ENCODE measurements at places on chromosomes 11 and 22.

- DNase-seq = peak; percentile 83
Measured at GRCh38 chr11:95095858-95096587, 6.4 kb downstream of the ENDOD1 start.

DNA sequence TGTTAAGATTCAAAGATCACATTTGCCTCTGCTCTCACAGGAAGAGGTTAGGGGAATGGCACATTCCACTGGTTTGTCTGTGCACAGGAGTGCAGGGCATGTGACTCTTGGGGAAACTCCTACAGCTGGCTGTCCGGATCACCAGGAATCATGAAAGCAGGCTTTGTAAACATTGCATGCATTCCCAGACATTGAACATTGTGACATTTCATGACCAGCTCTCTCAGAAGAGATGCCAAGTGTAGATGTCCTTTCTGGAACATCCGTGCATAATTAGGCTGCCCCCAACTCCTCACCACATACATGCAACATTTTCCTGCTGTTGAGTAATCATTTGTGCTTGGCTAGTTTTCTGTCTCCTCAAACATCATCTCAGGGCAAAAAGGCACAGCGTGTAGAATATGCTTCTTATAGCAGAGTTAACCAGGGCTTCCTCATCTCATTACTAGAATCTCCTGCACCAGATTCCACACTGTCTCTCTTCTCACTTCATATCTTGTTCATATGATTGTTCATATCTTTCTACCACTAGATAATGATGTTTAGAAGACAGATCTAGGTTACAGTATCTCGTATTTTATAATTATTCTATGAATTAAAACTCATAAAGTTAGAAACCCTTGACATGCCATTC is 694.7 kb downstream of the NTM start:
- DNase-seq = peak; percentile 98

- no peak for DNase-seq
Measured at GRCh38 chr11:101336155-101336554, 206.5 kb upstream of the PGR start.

DNA sequence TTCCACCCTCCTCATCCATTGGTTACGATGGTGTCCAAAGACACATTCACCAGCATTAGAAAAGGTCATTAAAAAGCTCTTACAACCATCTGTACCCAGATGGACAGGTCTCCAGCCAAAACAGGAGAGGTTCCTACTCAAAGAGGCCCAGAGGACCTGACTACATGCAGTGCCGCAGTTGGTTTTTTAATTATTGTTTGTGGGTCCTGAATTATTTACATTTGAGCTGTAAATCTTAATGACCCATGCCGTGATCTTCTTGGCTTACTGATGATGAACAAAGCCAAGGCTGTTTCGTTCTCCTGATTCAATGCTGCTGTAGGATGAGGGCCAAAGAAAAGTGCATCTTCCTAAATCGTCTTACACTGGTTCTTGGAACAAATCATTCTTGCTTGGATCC is 83.7 kb downstream of the CADM1 start:
- DNase-seq = no peak

DNA sequence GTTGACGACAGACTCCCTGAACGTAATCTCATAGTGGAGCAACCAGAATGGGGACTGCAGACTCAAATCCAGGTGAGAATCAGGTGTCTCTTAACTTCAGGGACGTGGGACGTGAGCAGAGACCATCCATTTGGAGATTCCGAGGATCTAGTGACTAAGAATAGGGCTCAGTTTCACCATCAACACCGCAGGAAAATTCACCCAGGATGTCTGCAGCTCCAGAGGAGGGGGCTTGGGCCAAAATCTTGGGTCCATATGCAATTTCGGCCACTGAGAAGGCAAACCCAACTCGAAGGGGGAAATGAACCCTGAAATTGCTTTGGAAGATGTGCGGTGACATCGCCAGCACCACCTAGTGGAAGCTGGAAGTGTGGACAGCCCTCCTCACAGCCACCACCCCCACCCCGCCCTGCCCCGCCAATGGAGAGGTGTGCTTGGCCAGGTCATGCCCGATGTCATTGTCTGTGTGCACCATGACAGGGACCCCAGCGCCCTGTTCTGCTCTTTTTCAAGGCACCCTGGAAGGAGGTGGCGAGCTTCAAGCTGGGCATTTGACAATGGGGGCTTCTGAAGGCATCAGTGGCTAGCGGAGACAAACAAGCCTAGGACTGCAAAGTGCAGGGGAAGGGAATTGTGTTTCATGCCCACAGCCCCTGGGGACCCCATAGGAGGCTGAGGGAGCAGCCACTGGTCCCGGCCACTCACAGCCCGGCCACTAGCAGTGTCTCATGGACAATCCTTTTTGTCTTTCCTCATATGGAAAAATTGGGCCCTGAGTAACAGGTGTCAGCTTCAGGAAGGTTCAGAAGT is 24.8 kb downstream of the APOL1 start:
- peak; percentile 57 for DNase-seq

- peak; percentile 50 for DNase-seq
Measured at GRCh38 chr11:8477151-8477550, 116.9 kb downstream of the STK33 start.

DNA sequence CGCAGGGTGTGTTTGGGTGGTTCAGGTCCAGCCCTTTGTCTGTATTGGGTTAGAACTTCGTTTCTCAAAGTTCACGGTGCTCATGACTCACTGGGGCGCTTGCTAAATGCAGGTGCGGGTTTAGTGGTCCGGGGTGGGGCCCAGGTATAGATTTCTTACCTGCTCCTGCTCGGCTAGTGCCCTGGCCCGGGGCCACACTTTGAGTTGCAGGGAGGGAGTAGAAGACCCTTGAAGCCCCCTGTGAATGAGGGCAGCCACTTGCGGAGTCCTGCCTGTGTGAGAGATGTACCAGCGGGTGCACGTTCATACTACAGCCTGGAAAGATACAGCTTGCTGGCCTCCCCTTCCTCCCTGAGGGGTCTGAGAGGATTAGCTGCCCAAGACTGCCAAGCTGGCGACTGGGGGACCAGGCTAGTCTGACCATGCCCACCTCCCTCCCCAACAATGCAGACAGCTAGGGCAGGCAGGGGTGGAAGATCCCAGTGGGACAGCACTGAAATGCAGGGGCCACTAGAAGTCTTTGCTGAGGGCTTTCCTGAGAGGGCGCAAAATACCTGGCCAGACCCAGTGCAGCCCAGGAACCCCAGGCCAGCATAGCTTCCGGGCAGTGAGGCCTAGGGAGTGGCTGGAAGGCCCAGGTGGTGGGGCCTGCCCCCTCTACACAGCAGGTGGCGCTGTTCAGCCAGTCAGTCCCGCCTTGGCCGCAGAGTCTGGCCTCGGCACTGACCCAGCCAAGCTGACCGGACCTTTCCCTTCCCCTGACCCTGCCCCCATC is 5.1 kb upstream of the MYRF start:
- peak; percentile 49 for DNase-seq

DNA sequence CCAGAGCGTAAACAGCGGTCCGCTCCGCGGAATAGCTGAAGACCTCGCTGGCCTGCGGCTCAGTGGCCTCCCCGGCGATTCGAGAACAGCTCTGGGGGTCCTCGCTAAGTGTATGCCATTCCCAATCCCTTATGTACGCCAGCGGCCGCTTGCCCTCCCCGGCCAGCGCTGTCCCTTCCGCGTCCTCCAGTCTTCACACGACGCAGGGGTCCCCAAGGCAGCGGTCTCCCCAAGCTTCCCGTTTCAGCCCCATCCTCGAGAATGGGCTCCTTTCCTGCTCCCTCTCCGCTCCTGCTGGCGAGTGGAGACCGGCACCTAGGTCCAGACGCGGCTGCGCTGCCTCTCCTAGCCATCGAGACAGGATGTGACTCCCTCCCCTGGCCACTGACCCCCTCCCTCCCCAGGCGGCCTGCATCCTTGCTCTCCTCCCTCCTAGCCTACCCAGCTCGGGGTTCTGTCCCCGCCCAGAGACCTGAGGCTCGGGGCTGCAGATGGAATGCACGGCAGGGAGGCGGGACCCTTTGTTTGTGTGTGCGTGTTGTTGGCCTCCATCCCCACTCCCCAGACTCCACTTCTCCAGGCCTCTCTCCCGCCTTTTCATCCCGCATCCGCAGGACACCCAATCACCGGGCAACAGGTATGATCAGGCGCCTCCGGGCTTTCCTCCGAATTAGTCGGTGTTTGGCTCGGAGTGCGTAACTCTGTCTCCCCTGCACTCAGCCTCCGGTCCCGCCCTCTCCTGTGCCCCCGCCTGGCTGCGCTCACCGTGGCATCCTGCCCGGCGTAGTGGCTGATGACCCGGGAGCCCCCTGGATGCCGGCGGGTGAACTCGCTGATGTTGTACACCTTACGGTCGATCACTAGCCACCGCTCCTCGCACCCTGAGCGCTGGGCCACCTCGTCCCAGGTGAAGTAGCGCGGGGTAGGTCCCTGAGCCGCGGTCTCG is 740 bp downstream of the FADS1 start:
- DNase-seq = peak; percentile 55

Measured in renal cortical epithelial cell (primary cell).